ENCODE measurements at places on chromosomes 7 and 10. TPM values are rescaled to one million over a fixed set of nuclear protein-coding genes. Genes with fewer than 3 reads are reported as not detected.

Gene MMD2
- not detected for total RNA-seq

Gene MALRD1
- 0.37 TPM for total RNA-seq

Gene DNA2
- 6.9 TPM for total RNA-seq

Gene VAX1
- total RNA-seq, result not detected

Gene METTL2B
- 20.7 TPM for total RNA-seq

Gene GAD2
- not detected for total RNA-seq

Gene C10orf105
- not detected for total RNA-seq

Gene MMP21
- total RNA-seq, result 0.37 TPM

Gene NSMCE4A
- 44.0 TPM for total RNA-seq

Gene CELF2
- 8.5 TPM for total RNA-seq

Gene SPACDR
- 0.33 TPM for total RNA-seq

Gene STEAP1
- total RNA-seq, result 37.1 TPM

Measured in liver (tissue), 10 donors.